Stimulated activated CD4-positive, alpha-beta T cell treated with anti-CD3 and anti-CD28 coated beads, Interleukin-4, amount 100 ng/mL, for 4 hours (primary cell): ENCODE measurements at places on chromosomes 1 and 21.

DNA sequence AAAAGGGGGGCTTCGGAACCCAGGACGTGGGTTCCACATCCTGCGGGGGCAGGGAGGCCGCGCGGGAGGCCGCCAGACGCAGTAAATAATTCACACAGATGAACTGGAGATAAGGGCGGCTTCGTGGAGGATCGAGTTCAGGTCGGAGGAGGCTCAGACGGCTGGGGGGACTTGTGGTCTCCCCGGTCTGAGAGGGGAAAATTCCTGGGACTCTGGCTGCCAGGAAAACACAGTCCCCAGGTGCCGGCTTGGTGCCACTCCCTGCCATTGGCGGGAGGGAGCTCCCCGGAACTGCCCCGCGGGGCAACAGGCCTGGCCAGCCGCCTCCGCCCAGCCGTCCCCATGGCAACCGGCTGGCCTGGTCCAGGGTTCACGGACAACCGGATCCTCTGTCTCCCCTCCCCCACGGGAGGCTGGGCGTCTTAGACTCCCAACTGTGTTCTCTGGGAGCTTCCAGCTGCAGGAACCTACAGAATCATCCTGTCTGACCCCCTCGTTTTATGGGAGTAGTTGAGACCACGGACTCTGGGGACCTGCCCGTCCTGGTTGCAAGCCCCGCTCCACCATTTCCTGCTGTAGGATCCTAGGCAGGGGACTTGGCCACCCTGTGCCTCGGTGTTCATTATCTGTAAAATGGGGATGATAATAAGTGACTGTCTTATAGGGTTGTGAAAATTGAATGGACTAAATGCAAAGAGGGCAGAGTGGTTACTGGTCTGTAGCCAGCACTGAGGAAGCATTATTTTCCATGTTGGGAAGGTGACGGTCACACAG lies 9.6 kb downstream of the CAMK2N1 start:
- no peak for DNase-seq

GRCh38 chr1:167418391-167418790 lies 99.9 kb downstream of the CD247 start:
- no peak for DNase-seq

DNA sequence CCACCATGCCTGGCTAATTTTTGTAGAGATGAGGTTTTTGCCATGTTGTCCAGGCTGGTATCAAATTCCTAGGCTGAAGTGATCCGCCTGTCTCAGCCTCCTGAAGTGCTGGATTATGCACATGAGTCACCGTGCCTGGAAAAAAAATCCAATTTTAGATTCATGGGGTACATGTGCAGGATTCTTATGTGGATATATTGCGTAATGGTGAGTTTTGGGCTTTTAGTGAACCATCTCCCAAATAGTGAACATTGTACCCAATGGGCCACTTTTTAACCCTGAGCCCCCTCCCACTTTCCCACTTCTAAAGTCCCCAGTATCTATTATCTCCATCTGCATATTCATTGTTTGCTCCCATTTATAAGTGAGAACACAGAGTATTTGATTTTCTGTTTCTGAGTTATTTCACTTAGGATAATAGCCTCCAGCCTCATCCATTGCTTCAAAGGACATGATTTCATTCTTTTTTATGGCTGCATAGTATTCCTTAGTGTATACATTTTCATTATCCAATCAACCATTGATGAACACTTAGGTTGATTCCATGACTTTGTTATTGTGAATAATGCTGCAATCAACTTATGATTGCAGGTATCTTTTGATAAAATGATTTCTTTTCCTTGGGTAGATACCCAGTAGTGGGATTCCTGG lies 104.4 kb downstream of the MAP3K21 start:
- no peak for DNase-seq

GRCh38 chr21:36321325-36322082 lies 1.5 kb downstream of the MORC3 start:
- no peak for DNase-seq

DNA sequence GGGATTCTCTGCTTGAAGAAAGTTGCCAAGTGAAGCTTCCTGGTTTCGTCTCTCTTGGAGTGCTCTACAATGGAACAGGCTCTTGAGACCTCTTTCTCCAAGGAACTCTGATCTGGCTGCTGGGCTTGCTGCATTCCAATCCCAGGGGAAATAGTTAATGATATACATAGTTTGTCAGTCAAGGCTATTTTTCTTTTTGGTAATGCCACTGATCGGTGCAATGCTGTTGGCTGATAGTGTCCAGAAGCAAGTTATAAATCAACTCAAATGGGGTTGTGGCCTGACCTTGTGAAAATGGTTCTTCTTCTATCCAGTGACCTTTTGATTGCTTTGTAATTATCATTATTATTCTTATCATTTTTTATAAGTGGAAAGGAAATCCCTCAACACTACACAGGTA lies 48.4 kb upstream of the TNFSF18 start:
- DNase-seq, result no peak

GRCh38 chr1:147842578-147842977 lies 60.0 kb upstream of the GJA8 start:
- no peak for DNase-seq

DNA sequence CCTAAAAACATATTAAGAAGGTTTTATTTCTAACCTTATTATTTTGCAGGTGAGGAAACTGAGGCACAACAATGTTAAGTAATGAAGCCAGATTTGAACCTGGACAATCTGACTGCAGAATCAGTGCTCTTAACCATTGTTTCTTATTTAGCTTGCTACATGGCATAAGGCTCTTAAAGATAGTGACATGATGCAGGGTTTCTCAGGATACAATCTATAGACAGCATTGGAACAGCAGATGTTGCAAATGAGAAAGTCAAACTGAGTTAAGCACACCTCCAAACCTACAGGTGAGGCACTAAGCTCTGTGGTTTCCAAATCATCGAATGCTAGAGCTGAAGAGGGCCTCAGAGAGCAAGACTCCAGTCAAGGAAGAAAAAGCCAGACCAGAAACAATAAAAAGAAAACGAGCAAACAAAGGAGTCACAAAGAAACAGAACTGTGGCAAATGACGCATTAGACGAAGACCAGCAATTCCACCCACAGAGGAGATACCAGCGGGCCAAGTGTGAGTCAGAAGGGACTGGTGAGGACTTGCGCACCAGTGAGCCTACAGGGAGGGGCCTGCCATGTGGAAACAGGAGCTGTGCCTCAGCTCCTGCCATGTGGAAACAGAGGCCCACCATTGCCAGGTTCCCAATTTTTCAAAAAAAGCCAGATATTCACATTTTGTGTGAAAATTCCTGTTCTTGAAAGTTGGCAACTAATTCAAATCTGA lies 14.4 kb downstream of the CD58 start:
- peak; percentile 75 for DNase-seq

GRCh38 chr1:174726167-174726879 lies 273.4 kb upstream of the CACYBP start:
- DNase-seq, result no peak

DNA sequence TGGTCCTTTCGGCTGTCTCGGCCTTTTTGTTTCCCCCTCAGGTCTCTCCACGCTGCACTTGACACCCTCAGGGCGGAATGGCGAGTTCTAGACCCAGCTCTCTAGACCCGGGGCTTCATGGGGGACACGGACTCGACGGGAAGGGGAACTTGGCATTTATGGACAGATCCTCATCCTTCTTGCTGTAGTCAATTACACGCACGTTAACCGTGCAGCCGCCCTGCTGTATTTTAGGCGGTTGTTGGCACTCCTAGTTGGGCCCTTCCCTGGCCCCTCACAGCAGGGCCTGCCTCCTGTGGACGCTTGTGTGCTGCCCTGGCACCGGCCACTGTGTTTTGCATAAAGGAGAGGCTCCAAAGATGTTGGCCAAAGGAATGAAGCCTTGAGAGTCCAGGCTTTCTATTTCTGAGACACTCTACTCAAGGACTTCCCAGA lies 558 bp upstream of the BTG3 start:
- DNase-seq, result peak; percentile 2
